ENCODE measurements at places on chromosomes 5 and 9.

GRCh38 chr9:126838895-126839294 lies 21.5 kb upstream of the ZBTB34 start:
- no peak for DNase-seq

- DNase-seq = no peak
These were observed 27.7 kb downstream of the PCSK5 start for GRCh38 chr9:75918154-75918553.

DNA sequence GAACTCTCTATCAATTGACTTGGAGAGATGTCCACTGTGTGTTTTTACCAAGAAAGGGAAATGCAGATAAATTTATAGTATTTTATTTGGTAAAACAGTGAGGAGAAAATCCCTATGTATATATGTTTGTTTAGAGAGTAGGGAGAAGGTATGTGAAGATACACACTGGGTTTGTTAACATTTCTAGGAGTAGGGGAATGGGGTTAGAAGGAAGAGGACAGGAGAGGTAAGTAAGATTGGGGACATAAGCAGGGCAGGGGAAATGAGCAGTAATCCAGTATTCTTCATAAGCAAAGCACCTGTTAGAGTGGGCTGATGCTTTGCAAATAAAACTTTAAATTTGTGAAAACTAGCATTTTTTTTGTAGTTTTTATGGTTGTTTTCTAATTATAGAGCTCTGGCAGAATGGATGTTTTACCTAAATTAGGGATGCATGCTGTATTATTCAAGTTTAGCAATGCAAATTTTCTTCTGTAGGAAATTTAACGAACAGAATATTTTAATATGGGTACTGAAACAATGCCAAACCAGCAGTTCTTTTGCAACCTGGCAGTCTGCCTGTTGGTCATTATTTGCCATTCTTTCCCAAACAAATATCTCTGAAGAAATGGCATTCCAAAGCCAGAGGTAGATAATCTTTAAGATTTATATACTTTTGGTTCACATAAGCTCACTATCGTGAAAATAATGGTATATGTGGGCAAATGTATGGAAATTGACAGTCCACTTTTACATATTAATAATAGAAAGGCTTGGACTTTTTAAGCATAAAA lies 19.4 kb upstream of the DCP2 start:
- no peak for DNase-seq

- DNase-seq = no peak
These were observed 142.4 kb downstream of the C9orf152 start for GRCh38 chr9:110065532-110065931.

- DNase-seq = no peak
These were observed 4.1 kb downstream of the SWI5 start for GRCh38 chr9:128280084-128280622.

DNA sequence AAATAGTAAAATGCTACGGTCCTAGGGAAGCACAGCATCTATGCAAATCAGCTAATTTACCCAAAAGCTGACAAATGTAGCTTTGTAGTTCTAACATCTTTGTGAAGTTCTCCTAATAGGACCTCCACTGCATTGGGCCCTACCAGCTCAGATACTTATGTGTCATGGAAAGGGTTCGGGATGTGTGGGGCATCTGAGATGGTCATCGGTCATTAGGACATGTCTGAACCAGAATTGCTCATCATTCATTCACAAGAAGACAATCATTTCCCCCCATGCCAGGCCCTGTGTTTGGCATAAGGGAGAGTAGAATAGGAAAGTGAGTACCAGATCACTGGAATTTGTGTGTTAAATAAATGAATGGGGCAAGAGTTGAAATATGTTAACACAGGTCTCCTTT lies 35.7 kb downstream of the PWWP2A start:
- DNase-seq = no peak

GRCh38 chr5:99724732-99725290 lies 796.0 kb upstream of the CHD1 start:
- no peak for DNase-seq

GRCh38 chr5:140214831-140215230 lies 39.8 kb downstream of the CYSTM1 start:
- no peak for DNase-seq

GRCh38 chr5:10215366-10215765 lies 34.3 kb downstream of the ATPSCKMT start:
- DNase-seq = no peak

- no peak for DNase-seq
These were observed 134.8 kb upstream of the PCA3 start for GRCh38 chr9:76629205-76629990.

- no peak for DNase-seq
These were observed 1.5 kb downstream of the LRRTM2 start for GRCh38 chr5:138873466-138874221.

DNA sequence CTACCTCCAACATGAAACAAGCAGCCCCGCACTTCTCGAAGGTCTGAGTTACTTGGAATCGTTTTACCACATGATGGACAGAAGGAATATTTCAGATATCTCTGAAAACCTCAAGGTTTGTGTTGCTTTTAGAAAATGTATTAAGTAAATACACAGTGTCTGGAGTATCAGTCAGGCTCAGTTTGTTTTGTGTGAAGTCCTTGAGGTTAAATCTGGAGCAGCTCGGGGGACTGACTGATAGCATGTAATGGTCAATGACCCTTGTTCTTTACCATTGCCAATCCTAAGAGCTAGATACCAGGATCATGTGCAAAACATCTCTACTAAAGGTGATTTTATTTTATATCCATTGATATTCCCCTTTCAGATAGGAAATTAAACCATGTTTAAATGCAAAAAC lies 26.9 kb upstream of the LNPEP start:
- DNase-seq = no peak

- DNase-seq = no peak
These were observed 12.1 kb upstream of the EGFL7 start for GRCh38 chr9:136650648-136651047.

GRCh38 chr5:176389135-176390123 lies 878 bp downstream of the HIGD2A start:
- no peak for DNase-seq

DNA sequence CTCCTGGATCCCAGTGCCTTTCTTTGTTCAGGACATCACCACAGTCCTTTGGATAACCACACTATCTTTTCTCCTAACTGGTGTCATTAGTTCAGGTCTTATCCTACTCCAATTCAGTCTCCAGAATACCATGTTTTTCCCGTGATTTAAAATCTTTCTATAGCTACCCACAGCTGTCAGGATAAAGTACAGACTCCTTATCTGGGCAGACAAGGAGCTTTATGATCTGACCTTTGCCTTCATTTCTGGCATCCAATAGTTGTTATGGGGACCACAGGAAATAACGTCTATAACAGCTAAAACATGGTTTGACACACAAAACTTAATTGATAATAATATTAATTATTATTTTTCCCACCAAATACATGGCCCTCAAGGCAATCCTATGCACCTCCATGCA lies 125.6 kb downstream of the ARL15 start:
- no peak for DNase-seq

All from CD4-positive, alpha-beta T cell treated with Interleukin-6 for 4 hours (primary cell).